ENCODE measurements at places on chromosomes 1 and 21.

DNA sequence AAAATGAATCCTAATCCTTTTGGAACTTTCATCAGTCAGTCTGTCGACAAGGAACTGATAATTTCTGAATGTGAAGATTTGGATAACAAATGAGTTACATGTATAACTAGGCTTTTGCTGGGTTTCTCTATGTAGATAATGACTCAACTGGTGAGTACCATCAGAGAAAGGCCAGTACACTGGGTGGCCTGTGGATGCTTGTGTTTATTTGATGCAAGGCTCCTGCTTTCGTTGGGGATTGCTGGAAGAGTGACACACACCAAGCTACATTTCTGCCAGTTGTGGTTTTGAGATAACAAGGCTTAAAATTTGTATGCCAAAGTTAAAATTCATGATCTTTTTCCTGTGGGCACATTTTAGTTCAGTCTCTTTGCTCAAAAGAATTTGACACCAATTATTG lies 115.7 kb upstream of the UBE2U start:
- peak; percentile 49 for DNase-seq

DNA sequence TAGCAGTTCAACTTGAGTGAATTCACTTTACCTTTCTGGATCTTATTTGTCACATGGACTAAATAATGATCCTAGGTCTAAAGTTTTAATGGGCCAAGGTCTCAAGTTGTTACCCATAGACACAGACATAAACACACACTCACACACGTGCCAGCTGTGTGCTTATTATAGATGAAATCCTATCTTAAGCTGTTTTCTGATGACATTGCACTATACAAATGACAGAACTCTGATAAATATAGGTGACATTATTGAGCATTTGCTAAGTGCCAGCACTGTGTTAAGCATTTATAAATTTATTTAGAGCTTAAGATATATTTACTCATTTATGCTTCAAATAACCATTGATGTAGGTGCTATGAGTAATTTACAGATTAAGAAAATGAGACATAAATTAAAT lies 474.4 kb upstream of the NR5A2 start:
- no peak for DNase-seq

GRCh38 chr1:55446351-55446750 lies 231.2 kb upstream of the USP24 start:
- no peak for DNase-seq

GRCh38 chr21:35222021-35222420 lies 172.9 kb upstream of the RUNX1 start:
- no peak for DNase-seq

DNA sequence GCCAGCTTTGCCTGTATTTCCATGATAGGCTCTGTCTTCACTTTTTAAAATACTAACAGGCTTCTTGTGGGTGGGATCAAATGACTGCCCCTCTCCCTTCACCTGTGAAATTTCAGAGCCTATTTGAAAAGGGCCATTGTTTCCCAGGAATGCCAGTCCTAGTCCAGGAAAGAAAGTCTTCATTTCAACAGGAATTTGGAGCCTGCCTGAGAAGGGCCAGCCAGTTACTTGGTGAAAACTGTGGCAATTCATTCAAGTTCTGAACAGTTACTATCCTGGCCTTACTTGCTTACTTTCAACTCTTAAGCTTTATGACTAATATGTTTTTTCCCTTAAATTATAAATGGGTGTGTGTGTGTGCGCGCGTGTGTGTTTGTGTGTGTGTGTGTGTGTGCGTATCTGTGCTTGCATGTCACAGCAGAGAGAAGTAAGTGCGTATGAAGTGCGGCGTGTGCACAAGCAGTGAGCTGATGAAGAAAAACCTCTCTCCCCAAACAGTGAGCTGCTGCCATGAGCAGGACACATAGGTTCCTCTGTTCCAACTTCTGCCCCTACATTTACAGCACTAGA lies 67.5 kb upstream of the RNPC3 start:
- no peak for DNase-seq

DNA sequence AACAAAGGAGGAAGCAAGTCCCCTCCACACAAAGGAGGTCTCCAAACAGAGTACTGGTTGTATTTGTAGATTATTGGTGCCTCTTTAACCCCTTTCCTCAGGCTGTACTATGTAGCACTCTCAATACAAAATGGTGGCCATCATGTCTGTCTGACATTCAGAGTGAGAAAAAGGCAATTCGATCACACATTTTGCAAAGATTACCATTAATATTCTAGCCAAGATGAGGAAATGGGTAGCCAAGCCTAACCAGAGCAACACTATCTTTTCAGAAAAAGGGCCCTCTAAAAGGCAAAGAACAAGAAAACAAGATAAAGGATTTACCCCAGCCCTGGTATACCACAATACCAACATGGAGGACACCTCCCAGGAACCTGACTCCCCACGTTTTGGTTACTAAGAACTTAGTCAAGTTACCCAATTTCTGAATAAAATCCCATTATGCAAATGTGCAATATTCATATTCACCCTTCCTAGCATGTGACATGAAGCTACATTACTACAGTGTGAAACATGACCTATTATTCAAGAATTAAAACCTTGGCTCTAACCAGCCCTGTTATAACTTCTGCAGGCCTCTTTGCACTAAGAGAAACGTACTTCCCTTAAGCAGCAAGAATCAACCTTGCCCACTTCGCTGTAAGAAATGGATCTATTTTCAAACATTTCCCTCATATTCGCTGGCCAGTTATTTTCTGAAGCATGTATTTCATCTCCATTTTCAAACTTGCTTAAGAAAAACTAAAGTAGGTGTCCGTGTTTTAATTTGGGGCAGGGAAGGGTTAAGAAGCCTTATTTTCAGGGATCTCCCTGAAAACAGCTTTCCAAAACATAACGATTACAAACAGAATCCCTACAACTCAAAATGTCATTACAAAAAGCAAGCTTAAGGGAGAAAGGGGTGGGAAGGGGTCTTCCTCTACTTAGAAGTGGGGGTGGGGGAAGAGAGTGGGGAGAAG lies 2.1 kb downstream of the KDM5B start:
- DNase-seq: no peak

GRCh38 chr1:222910699-222911098 lies 95.9 kb downstream of the DISP1 start:
- DNase-seq: no peak

GRCh38 chr1:218368686-218369085 lies 23.6 kb downstream of the TGFB2 start:
- DNase-seq: no peak

DNA sequence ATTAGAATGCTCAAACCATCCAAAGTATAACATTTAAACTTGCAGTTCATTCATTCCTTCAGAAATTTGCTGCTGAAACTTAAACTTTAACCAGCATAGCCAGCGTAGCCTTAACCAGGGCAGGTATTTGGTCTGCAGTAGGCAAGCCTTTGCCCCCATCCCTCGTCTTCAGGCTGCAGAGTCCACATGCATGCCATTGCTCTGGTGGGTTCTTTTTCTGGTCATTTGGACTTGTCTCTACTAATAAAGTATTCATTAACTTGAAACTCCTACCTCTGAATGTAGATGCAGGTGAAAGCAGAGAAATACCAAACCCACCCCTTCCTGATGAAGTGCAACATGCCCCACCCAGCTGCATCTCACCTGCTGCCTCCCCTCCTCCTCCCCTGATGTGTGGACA lies 100.2 kb downstream of the CAMTA1 start:
- DNase-seq: no peak

DNA sequence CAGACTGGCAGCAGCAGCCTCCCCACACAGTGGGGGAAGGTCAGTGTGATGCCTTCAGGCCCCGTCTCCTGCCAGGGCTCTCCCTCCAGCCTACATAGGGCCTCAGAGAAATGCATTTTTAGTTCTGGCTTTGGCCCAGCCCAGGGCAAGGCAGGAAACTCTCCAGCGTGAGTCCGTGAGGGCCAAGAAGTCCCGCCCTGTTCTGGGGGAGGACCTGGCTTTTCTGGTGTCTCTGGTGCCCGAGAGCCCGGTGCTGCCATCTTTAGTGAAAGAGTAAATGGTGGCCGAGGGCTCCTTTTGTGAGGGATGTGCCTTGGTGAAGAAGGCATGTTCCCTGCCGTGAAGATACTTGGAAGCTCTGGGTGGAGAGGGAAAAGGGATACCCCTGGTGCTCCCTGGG lies 14.8 kb upstream of the DIP2A start:
- DNase-seq: no peak

DNA sequence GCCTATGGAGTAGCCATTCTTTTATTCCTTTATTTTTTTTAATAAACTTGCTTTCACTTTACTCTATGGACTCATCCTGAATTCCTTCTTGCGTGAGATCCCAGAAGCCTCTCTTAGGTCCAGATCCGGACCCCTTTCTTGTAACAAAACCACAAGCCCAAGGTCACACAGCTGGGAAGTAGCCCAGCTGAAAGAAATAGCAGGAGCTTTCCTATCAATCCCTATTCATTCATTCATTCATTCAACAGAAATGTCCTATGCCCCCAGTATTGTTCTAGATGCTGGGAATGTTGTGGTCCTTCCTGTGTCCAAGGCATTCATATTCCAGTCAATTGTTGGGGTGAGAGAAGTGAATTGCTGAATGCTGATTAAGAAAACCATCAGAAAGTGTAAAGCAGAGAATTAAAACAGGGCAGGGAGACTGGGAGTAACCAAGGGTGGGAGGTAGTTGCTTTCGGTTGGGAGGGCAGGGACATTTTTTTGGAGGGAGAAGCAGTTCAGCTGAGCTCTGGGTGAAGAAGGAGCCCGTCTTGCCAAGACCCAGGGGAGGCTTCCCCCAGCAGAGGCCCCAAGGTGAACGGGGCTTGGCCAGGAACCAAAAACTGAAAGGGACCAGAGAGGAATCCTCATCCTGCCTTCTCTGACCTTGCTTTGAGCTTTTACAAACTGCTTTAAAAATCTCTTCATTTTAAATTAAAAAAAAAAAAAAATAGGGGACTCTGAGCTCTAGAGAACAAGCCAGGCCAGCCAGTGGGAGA lies 10.8 kb downstream of the PLA2G2D start:
- DNase-seq: no peak

DNA sequence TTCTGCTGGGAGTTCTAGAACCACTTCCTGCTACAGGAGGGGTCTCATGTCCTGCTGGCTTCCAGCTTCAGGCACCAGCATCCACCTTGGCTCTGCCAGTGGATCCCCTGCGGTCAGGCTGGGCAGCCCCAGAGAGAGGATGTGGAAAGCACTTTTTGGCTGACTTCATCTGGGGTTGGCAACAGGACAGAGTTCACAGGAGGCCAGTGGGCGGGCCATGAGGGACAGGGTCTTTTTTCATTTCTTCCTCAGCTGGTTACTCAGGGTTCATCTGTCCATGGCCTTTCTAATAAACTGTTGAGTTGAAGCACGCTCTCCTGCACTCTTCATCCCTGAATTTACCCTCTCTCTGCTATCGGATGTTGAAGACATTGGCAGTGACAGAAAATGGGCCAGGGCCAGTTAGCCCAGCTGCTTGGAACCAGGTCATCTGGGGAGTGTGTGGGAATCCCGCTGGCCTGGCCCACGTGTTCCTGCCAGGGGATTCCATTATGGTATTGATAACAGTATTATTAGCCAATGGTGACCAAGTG lies 45.2 kb downstream of the RPS6KA1 start:
- no peak for DNase-seq

DNA sequence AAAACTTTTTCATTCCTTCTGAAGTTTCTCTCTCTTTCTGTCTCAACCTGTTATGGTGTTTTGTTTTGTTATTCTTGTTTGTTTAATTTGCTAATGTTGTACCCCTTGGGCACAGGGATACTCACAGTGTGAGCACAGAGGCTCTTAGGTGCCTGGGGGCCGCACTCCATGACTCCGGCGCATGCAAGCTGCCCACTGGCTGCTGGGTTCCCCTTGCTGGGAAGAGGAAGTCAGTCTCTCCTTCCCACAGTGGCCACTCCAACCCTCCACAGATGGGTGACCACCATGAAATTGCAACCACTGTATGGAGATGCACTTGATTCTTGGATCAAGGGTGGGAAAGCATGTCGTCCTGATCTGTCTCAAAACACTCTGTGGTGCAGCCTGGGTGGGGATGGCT lies 4.6 kb upstream of the CD1A start:
- DNase-seq: no peak

- no peak for DNase-seq
Measured at GRCh38 chr1:183622884-183623785, 12.4 kb downstream of the ARPC5 start.

GRCh38 chr1:200367841-200368534 lies 41.8 kb downstream of the ZNF281 start:
- DNase-seq: peak; percentile 91

DNA sequence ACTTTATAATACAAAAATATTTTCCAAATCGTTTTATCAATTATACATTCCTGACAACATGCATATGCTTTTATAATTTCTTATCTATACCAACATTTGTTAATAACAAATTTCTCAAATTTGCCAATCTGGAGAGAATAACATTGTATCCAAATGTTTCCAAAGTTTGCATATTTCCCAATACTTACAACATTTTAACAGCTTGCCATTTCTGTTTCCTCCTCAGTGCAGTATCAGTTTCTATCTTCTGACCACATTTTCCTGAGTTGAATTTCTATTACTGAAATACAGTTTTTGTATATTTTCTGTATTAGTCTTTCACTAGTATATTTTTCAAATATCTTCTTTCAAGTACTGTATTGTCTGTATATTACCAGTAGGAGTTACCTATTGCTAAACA lies 1594.3 kb downstream of the PLA2G4A start:
- no peak for DNase-seq

DNA sequence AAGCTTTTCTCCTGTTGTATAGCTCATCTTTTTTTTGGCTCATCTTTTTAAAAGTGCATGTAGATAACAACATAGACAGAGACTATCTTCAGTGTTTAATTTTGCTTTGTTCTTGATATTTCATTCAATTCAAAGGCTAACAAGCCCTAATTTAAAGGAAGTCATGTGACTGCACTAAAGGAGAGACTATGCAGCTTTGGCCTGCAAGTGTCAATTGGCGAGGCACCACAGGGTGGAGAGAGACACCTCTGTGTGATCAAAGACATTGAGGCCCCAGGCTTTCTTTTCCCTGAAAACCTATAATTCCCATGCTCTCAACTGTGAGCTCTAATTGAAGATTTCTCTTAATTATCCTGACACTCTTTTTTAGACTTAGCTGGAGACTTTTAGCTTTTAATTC lies 53.6 kb downstream of the CHODL start:
- no peak for DNase-seq

DNA sequence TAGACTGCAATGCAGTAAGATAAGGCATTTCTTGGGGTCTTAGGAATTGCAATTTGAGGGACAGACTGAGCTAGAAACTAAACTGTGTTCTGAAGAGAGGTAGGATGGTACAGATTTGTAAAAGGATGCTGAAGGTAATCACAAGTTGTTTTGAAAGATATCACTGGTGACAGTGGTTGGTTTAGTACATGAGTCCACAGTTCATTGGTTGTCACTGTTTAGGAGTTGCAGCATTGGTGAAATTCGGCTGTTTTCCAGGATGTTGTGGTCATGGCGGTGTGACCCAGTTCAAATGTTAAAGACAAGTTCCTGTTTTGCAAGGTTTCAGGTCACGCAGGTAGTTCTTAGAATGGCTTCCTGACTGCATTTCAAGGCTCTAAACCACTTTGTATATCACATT lies 292.8 kb upstream of the B3GALT2 start:
- no peak for DNase-seq
